ENCODE measurements at places on chromosomes 1 and 21. TPM values are rescaled to one million over a fixed set of nuclear protein-coding genes. Genes with fewer than 3 reads are reported as not detected.

- no peak for DNase-seq
Observed at GRCh38 chr1:67143966-67144365, 9.2 kb upstream of the C1orf141 start.

DNA sequence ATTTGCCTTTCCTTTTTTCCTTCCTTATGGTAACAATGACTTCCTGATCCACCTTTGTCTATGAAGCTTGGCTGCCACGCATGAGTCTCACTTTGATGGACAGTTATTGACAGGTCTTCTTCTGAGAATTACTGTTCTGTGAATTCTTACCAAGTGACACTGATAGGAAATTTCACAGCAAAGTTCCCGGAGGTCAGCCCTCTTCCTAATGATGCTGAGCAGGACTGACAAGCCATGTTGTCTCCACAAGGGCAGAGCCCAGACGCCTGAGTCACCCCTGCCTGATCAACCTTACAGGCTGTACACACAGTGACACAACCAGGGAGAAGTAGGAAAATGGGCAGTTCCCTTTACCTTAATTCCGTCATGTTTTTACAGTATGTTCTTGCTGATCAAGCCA is 44.2 kb downstream of the ZC3H11B start:
- DNase-seq = no peak

DNA sequence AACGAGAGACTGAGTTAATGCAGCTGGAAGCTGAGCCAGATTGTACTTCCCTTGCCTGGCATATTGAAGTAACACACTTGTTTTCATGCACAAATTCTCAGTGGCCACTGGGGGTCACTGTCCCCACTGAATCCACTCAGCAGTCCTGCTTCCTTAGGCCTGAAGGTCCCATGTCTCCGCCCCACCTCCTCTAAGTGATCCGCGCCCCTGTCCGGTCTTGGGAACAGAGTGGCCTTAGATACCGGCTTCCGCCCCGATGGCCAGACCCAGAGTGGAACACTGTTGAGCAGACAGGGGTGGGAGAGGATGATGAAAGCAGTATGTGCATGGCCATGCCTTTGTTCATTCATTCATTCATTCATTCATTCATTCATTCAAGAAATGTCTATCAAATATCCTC is 34.8 kb downstream of the CHAF1B start:
- DNase-seq = peak; percentile 86

DNA sequence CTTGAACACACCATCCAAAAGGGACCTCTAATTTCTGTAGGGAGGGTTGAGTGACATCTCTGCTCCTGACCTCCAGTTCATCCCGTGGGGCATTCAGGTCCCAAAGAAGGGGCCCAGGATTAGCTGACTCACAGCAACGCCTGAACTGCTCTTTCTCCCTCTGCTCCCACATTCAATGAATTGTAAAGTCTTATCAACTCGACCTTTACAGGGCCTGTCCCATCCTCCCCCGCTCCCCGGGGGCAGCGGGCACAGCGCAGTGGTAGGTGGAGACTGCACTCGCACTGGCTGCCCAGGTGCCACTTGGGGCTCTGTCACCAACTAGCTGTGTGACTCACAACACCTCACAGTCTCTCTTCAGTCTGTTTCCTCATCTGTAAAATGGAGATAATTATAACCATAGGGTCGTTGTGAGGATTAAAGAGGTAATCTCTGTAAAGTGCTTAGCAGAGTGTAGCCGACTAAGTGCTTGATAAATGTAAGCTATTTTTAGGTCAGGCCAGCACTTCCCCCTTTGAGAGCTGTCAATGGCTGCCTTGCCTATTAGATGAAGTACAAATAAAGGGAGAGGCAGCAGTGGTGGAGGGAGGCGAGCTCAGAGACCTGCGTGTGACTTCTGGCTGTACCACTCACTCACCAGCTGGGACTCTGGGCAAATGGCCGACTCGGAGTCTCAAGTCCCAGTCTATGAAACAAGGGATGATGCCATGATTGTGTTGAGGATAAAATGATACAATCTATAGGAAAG is 637 bp upstream of the MYBPHL start:
- DNase-seq = no peak

DNA sequence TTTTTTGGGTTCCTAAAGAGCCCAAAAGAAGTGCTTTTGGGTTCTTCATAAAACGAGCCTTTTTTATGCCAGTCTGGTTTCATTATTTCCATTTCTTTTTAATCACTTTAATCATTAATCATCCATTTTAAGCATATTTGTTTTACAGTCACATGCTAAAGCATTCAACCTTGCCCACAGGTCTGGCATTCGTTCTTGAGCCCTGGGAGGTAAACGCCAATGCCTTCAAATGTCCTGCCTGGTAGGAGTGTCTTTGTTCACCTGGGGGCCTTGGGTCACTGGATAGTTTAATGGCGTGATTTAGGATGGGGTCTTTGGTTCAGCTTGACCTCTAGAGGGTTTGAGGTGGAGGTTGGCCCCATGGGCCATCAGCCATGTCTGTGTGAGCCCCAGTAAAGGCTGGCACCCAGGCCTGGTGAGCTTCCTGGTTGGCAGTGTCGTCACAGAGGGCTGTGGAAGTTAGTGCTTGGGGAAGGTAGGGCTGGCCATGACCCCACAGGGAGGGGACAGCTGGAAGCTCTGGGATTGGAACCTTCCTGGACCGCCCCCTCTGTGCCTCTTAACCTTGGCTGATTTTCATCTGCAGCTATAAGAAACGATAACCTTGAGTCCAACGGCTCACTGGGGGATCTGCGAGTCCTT is 20.2 kb downstream of the C1orf174 start:
- no peak for DNase-seq

DNA sequence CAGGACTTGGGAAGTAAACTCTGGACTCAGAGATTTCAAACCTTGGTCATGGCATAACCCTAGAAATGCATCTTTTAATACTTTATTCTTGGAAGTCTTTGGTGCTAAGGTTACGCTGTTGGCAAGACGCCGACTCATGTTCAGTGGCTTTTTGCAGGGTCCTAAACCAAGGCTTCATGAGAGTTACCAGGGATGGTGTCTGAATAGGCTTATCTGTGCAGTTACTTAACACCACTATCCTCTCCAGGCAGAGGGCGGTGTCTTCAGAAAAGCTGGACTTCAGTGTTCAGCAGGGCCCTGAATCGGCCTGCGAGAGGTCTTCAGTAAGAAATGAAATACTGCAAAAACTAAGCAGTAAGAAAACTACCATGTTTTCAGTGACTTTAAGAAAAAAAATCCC is 58.3 kb downstream of the SIM2 start:
- DNase-seq = no peak

DNA sequence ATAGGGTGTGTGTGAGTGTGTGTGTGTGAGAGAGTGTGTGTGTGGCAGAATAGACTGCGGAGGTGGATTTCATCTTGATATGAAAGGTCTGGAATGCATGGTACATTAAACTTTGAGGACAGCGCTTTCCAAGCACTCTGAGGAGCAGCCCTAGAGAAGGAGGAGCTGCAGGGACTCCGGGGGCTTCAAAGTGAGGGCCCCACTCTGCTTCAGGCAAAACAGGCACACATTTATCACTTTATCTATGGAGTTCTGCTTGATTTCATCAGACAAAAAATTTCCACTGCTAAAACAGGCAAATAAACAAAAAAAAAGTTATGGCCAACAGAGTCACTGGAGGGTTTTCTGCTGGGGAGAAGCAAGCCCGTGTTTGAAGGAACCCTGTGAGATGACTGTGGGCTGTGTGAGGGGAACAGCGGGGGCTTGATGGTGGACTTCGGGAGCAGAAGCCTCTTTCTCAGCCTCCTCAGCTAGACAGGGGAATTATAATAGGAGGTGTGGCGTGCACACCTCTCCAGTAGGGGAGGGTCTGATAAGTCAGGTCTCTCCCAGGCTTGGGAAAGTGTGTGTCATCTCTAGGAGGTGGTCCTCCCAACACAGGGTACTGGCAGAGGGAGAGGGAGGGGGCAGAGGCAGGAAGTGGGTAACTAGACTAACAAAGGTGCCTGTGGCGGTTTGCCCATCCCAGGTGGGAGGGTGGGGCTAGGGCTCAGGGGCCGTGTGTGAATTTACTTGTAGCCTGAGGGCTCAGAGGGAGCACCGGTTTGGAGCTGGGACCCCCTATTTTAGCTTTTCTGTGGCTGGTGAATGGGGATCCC is 18.3 kb upstream of the HDAC1 start:
- no peak for DNase-seq

GRCh38 chr1:173330149-173330951 is 123.2 kb upstream of the TNFSF4 start:
- DNase-seq = no peak

- no peak for DNase-seq
Observed at GRCh38 chr1:32725615-32725982, 23.0 kb upstream of the SYNC start.

DNA sequence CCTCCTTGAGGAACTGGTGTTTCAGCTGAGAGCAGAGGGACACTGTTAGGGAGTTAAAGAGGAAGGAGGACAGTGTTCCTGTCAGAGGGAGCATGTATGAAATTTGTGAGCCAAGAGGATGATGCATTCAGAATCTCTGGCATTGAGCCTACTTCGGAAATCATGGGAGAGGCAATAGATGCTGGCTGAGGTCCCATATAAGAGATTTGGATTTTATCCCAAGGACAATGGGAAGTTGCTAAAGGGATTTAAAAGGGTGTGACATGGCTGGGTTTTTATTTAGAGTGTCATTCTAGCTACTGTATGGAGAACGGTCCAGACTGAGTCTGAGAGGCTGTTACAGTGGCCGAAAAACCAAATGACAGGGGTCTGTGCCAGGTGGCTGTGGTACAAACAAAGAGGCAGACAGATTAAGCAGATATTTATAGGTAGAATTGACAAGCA is 403.2 kb upstream of the B3GALT2 start:
- DNase-seq = no peak

- DNase-seq = no peak
Observed at GRCh38 chr1:43936431-43937151, 3.0 kb downstream of the ARTN start.

DNA sequence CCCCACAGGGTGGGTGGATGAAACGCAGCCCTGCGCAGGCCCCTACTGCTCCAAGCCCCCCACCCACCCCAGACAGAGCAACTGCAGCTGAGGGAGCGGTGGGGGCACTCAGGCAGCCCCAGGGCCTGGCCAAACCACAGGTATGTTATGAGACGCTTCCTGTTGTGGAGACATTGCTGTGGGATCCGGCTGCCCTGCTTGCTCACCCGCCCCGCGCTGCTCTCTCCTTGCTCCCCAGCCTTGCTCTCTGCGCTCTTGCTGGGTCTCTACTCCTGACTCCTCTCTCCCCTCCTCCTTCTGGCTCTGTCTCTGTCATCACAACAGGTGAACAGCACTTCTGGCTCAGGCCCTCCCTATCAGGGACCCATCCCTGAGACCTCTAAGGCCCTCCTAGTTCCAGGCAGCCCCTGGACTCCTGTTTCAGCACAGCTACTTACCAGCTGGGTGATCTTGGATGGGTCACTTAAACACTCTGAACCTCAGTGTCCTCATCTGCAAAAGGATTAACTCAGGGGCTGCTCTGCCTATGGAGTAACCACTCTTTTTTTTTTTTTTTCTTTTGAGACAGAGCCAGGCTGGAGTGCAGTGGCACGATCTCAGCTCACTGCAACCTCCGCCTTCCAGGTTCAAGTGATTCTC is 15.9 kb downstream of the COL8A2 start:
- DNase-seq = no peak

DNA sequence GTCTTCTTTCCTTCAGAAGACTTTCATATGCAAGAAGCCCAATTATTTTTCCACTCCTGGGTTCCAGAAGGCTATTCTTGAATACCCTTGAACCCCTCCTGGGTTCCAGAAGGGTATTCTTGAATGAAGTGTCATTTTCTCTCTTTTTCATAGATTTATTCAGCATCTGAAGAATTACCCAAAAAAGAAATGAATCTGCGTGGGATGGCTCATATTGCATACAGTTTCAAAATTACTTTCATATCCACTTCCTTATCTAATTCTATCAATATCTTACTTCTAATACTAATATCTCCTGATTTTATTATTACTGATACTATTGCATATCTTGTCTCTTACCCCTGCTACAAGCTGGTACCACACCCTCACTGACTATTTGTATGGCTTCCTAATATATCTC is 22.6 kb upstream of the RABGAP1L start:
- no peak for DNase-seq

DNA sequence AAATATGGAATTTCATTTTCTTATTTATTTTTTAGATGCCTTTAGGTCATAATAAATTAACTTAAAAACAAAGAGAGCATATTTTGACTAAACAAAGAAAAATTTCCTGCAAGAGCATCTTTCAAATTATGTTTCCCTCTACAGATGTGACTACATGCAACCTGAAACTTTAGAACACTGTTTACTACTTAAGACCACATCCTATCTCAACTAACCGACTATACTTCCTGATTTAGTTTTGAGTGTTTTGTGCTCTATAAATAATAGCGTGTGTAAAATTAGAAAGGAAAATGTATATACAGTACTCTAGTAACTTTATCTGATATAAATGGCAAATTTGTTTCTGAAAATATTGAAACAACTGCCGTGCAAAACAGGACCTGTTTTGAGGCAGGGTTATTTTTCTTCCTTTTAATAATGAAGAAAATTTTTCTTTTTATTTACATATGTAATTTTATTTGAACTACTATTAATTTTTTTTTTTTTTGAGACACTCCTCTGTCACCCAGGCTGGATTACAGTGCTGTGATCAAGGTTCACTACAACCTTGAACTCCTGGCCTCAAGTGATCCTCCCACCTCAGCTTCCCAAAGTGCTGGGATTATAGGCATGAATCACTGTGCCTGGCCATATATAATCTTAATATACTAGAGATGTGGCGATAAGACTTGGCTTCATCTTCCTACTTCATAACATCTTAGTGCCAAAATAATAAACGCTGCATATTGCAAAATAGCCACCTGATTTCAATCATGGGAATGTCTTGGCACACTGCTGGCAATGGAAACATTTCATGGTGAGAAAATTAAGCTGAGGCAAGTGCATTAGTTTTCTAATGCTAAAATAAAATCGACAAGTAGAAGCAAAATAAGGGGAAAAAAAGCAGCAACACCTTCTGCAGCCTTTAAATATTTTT is 12.3 kb downstream of the ZRANB2 start:
- no peak for DNase-seq

GRCh38 chr1:181737056-181737455 is 253.7 kb downstream of the CACNA1E start:
- no peak for DNase-seq

GRCh38 chr1:20262810-20263534 is 27.7 kb upstream of the VWA5B1 start:
- DNase-seq = no peak

Gene CD2
- polyA plus RNA-seq = 0.08 TPM

Gene C1orf226
- 22.5 TPM for polyA plus RNA-seq

Gene FGR
- 2.3 TPM for polyA plus RNA-seq

Gene PRELP
- 5.5 TPM for polyA plus RNA-seq

Gene KCNH1
- 0.31 TPM for polyA plus RNA-seq

Gene CA14
- polyA plus RNA-seq = 7.1 TPM

Gene USP24
- 37.5 TPM for polyA plus RNA-seq

Gene MRPS21
- 68.2 TPM for polyA plus RNA-seq

Gene CFAP45
- polyA plus RNA-seq = 5.2 TPM

All from left renal cortex interstitium (tissue), 4 donors.